AG08395 (cell line): ENCODE measurements at places on chromosomes 11 and 22.

DNA sequence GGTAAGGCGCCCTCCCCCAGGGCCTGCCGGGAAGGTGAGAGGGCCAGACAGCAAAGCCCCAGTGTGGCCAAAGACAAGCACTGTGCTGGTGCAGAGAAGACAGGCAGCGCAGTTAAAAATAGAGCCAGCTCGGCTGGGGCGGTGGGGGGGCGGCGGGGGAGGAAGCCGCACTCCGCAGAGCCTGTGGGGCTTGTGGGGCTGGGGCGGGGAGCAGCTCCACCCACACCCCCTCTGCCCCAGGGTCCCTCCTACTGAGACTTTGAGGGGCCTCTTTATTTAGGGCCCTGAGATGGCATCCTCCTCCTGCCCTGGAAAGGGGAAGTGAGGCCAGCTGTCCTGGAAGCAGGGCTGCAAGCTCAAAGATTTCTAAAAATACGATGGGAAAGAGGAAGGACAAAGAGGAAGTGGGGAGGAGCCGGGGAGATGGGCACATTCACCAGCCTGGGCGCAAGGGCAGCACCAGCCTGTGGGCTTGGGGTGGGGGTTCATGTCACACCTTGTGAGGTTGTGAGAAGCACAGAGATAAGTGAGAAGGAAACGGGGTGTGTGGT lies 2.6 kb downstream of the CYTH4 start:
- DNase-seq: no peak

DNA sequence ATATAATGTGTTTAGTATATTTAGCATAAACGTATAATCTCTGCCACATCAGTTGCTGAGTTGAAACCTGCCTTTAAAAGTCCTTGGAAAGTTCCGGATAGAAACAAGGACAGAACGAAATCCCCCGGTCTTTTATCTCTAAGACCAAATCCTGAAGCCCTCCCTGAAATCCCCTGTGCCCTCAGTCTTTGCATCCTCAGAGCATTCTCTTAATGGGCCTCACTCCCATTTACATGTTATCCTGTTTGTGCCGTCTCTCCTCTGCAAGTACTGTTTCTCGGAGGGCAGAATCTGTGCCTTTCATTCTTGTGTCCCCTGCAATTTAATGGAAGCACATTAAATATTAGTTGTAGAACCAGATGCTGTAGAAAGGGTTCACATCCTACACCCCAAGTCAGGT lies 56.0 kb downstream of the ZNRF3 start:
- no peak for DNase-seq

DNA sequence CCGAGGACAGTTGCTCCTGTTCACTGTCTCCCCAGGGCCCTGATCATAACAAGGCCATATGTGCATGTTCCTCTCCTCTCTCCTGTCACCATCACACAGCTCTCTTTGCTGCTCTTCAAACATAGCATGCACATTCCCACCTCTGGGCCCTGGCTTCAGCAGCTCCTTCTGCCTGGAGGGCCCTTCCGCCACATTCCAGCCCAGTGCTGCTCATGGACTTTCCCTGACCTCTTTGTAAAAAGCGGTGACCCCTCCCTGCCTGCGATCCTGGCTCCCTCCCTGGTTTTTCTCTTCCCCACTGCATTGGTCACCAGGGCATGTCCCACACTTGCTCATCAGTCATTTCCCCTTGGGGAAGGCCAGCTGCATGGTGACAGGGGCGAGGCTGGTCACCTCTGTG lies 98.2 kb downstream of the MYO18B start:
- no peak for DNase-seq

DNA sequence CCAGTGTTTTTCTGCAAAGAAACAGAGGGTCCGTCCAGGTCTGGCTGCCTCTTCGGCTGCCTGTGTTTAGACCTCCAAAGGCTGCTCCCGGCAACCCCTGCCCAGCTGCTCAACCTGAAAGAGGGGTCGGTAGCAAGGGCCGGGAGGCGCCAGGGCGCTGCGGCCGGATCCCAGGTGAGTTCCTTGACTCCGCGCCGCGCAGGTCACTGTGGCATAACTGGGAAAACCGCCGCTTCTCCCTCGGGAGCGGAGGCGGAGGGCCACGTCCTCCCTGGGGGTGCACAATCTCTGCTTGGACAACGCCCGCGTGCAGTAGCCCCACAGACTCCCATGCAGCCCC lies 1.0 kb upstream of the BRSK2 start:
- no peak for DNase-seq

DNA sequence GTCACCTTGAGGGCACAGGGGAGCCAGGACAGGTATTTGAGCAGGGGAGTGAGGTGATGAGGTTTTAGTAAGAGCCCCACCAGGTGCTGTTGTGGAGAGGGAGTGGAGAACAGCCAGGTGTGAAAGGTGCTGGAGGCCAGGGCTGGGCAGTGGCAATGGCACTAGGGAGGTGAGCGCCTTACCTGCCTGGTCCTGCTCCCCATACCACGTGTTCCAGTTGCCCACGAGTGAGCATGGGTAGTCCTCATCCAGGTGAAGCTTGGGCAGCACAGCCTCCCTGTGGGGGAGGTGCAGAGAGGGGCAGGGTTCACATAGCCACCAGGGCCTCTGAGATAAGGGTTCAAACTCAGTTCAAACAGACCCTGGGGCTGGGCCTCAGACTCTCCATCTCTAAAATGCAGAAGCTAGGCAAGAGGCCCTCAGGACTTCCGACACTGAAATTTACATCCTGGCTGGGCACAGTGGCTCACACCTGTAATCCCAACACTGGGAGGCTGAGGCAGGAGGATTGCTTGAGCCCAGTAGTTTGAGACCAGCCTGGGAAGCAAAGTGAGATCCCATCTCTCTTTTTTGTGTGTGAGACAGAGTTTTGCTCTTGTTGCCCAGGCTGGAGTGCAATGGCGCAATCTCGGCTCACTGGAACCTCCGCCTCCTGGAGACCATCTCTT lies 11.8 kb downstream of the NIPSNAP1 start:
- DNase-seq: no peak

DNA sequence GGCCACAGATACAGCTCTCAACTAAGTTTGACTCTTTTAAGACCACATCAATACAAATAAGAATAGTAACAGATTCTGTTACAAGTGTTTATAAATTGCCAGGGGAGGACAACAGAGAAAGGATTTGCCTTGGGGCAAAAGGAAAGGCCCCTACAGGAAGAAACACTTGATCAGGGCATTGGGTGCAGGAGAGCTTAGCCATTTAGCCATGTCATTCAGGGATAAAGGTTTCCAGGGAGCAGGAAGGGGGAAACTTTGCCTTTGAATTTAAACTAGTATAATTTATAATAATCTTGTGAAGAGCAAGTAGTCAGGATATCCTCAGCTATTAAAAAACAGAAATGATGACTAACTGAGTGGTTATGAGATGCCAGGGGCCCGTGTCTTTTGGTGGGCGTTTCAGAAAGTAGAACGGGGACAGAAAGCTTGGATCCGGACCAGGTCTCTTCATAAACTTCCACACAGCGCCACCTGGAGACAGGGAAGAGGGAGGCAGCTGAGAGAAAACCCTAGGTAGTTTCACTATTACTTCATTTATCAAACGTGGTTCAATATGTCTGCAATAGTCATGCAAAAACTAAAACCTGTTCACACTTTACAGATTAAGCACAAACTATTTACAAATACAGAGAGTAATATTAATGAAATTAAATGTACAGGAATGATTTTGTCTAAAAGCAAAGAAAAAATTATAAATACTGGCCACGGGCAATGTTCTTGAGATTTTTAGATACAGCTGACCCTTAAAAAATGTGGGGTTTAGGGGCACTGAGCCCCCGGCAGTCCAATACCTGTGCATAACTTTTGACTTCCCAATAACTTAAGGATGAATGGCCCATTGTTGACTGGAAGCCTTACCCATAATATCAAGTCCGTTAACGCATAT lies 11.0 kb upstream of the SLC5A4 start:
- peak; percentile 78 for DNase-seq

GRCh38 chr11:85407648-85408047 lies 219.5 kb downstream of the DLG2 start:
- no peak for DNase-seq

- no peak for DNase-seq
Measured at GRCh38 chr22:40612291-40612751, 24.2 kb downstream of the MRTFA start.

DNA sequence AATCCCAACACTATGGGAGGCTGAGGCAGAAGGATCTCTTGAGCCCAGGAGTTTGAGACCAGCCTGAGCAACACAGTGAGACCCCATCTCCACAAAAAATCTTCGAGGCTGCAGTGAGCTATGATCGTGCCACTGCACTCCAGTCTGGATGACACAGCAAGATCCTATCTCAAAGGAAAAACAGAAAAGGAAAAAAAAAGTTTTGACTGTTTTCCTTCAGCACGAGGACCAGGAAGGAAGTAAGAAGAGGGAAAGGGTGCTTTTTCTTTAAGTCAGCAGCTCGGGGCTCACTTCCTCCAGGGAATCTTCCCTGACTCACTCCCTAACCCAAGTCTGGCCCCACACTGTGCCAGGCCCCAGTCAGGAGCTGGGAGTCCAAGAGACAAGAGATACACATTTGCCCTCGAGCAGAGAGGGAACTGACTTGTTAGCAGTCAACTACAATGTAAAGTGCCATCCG lies 14.2 kb downstream of the ARRB1 start:
- DNase-seq: peak; percentile 38

GRCh38 chr22:39219071-39220039 lies 25.4 kb downstream of the PDGFB start:
- no peak for DNase-seq

DNA sequence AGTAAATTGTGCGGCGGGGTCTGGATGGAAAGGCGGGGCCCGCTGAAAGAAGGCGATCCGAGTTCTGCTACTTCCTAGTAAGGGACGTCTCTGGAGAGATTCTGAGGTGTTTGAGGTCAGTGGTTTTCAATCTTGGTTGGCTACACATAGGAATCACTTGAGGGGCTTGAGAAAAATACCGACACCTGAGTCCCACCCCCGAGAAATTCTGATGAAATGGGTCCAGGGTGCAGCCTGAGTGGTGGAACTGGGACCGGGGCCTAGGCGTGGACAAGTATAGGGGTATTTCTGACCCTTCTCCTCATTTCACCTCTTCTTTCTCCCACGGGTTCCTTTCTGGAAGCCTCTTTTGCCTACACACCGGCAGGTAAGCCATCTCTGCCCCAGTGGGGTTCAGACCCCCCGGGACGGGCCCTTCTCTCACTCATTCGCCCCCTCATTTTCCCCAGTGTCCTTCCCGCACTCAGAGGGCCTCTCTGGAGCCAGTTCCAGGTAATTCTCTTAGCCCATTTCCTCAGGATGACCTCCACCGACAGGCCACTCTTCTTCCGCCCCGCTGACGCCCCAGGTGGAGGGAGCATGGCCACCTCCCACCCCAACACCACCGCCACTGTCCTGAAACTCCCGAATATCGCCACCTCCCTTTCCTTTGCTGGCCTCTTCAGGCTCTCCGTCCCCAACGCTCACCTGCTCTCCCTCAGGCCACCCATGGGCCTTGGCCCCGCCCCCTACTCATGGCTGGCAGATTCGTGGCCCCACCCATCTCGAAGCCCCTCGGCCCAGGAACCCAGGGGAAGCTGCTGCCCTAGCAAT lies 11.8 kb downstream of the ROBO3 start:
- no peak for DNase-seq

DNA sequence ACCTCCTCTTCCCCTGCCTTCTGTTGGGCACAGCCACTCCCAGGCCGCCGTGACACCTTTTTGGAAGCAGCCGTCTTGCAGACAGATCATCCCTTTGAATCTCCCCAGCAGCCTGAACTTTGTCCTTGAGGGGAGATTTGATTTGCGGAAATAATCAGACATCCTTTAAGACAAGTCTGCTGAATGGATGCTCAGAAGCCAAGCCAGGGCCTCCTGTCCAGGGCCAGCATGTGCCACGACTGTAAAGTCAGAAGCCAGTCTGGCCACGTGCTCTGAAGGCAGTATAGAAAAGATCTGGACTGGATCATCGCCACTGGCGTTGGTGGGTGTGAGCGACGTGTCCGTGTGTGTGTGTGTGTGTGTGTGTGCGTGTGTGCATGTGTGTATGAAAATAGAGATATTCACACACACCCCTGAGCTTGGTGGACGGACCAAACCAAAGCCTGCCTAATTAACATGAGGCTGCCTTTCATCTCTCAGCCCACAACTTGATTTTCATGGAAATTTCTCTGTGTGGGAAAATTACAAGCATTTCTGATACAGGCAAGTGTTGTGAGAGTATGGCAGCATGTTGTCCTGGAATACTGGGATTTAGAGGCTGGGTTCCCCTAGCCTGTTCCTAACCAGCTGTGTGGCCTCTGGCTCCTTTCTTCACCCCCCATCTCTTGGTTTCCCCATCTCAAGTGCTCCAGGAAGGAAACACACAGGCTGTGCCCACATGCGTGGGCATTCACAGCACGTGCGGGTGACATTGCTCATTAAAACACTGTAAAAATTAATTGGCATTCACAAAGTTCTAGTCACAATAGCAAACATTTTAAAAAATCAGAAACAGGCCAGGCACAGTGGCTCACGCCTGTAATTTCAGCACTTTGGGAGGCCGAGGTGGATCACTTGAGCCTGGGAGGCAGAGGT lies 61.8 kb upstream of the WNT7B start:
- DNase-seq: no peak

- DNase-seq: no peak
Measured at GRCh38 chr11:119681361-119681910, 47.6 kb downstream of the NECTIN1 start.

DNA sequence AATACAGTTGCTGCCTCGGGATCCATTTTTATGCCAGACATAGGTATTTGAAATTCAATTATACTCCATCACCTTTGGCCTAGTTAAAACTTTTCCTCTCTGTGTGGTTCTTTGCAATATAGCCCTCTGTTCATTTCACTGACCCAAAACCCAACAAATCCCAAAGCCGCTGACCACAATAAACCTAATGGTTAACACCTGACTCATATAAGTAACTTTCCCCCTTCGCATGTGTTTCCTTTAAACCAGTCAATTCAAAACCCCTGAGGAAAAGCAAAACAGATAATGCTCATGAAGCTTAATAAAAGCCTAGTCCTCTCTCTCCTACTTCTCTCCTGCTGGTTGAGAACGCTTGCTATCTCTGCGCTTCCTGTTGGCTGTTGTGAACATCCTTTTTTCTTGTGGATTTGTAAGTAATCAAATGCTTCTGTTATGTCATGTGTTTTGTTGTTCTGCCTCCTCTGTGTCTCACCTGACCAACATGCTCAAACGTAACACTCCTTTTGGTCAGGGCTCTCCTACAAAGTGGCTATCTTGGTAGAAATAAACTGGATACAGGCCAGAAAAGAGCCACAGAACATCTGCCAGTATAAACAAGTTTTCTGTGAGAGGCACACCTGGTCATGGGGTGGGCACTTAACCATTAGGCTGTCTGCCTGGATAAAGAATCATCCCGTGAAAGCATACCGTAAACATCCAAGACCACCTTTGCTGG lies 652.6 kb downstream of the METTL15 start:
- no peak for DNase-seq
